Upper lobe of left lung (tissue), 6 donors: ENCODE measurements at places on chromosomes 3 and 15. TPM values are rescaled to one million over a fixed set of nuclear protein-coding genes. Genes with fewer than 3 reads are reported as not detected.

- H3K27ac ChIP-seq, result no peak overlapping the region
- H3K36me3 ChIP-seq, result no peaks in the 10 kb centered on the region
- H3K4me3 ChIP-seq, result no peak overlapping the region
- no peaks in the 10 kb centered on the region for H3K27me3 ChIP-seq
Observed at GRCh38 chr3:4633078-4634004, 140.2 kb downstream of the ITPR1 start.

GRCh38 chr15:98418122-98418521 lies 230.2 kb upstream of the IGF1R start:
- no peak overlapping the region for H3K27ac ChIP-seq
- peaks cover 10% of the 10 kb centered on the region for H3K4me1 ChIP-seq

- H3K4me1 ChIP-seq, result no peaks in the 10 kb centered on the region
- no peak overlapping the region for H3K4me3 ChIP-seq
- no peaks in the 10 kb centered on the region for H3K27me3 ChIP-seq
- DNase-seq, result no peak
- H3K36me3 ChIP-seq, result no peaks in the 10 kb centered on the region
Observed at GRCh38 chr15:67784090-67784781, 41.1 kb upstream of the SKOR1 start.

- no peaks in the 10 kb centered on the region for H3K4me1 ChIP-seq
- H3K27ac ChIP-seq, result no peak overlapping the region
- no peaks in the 10 kb centered on the region for H3K36me3 ChIP-seq
- no peak overlapping the region for H3K4me3 ChIP-seq
- no peaks in the 10 kb centered on the region for H3K27me3 ChIP-seq
Observed at GRCh38 chr3:59189526-59189925, 139.7 kb upstream of the CFAP20DC start.

- no peaks in the 10 kb centered on the region for H3K4me1 ChIP-seq
- H3K36me3 ChIP-seq, result peaks cover under 1% of the 10 kb centered on the region
- no peak overlapping the region for H3K4me3 ChIP-seq
- H3K27me3 ChIP-seq, result no peaks in the 10 kb centered on the region
- DNase-seq, result no peak
- no peak overlapping the region for H3K27ac ChIP-seq
Observed at GRCh38 chr3:48619541-48620524, 1.7 kb downstream of the TMEM89 start.

GRCh38 chr3:128804017-128804810 lies 75.2 kb upstream of the ACAD9 start:
- H3K27me3 ChIP-seq, result no peaks in the 10 kb centered on the region
- peak overlapping the region; percentile 73 for H3K27ac ChIP-seq
- H3K4me3 ChIP-seq, result peak overlapping the region; percentile 31
- no peak for DNase-seq
- H3K36me3 ChIP-seq, result peaks cover 31% of the 10 kb centered on the region

DNA sequence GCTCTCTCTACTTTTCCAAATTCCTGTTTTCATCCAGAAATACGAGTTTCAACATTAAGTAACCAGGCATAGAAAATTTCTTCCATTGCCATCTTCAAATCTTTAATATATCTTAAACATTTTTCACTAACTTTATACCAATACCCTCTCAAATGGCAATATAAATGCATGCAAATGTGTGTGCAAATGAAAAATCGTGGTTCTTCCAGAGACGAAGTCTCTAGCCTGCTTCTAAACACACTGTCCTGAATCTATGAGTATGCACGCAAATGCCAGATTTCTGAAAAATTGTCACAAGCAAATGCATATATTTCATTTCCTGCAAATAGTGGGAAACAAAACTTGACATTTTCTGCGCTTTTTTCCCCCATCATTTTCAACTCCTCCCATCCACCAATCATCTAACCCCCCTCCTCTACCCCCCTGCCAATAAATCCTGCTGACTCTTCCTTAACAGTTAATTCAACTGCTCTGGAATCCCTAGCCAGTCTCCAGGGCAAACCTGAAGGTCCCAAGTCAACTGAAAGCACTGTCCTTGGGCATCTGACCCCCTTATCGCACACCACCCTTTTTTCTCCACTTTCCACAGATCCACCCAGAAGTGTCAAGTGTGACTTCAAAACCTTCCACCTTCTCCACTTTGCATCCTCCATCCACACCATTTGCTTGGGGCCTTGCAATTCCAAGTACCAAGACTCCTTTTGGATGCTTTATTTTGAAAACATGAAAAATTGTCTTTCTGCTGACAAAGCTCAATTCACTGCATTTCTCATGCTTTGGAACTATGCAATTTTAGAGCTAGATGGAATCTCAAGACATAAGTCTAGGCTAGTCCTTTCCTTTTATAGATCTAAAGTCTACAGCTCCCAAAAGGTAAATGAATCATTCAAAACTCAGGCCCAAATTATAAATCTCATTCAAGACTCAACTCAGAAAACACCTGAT lies 144.7 kb downstream of the OSBPL10 start:
- H3K27me3 ChIP-seq, result no peaks in the 10 kb centered on the region
- H3K36me3 ChIP-seq, result no peaks in the 10 kb centered on the region
- no peak for DNase-seq
- no peak overlapping the region for H3K27ac ChIP-seq
- H3K4me3 ChIP-seq, result no peak overlapping the region
- H3K4me1 ChIP-seq, result no peaks in the 10 kb centered on the region

GRCh38 chr3:57164217-57164656 lies 916 bp downstream of the IL17RD start:
- peaks cover 23% of the 10 kb centered on the region for H3K4me1 ChIP-seq
- no peak for DNase-seq
- H3K27me3 ChIP-seq, result peaks cover 9% of the 10 kb centered on the region
- no peak overlapping the region for H3K27ac ChIP-seq
- no peaks in the 10 kb centered on the region for H3K36me3 ChIP-seq

GRCh38 chr3:141241616-141242376 lies 10.2 kb downstream of the PXYLP1 start:
- DNase-seq, result no peak
- no peaks in the 10 kb centered on the region for H3K4me1 ChIP-seq
- H3K4me3 ChIP-seq, result no peak overlapping the region
- no peaks in the 10 kb centered on the region for H3K27me3 ChIP-seq

GRCh38 chr3:14224895-14225294 lies 46.3 kb downstream of the LSM3 start:
- H3K27me3 ChIP-seq, result no peaks in the 10 kb centered on the region

DNA sequence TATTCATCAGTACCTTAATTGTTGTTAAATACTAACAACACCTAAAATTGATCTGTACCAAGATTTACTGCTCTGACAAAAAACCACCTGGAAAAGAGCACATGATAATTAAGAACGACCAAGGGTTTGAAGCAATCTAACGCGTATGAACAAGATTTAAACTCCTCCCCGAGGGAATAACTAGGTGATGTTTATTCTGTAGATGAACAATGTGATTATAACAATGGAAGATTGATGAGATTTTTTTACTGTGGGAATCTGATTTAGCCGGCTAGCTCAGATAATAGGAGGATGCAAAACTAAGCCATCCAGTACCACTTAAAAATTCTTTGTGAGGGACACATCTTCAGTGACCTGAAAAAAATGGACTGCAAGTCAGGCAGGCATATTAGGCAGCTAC lies 222.1 kb downstream of the FHIT start:
- no peak overlapping the region for H3K27ac ChIP-seq
- H3K27me3 ChIP-seq, result no peaks in the 10 kb centered on the region
- no peak overlapping the region for H3K4me3 ChIP-seq
- no peak for DNase-seq
- H3K36me3 ChIP-seq, result no peaks in the 10 kb centered on the region

DNA sequence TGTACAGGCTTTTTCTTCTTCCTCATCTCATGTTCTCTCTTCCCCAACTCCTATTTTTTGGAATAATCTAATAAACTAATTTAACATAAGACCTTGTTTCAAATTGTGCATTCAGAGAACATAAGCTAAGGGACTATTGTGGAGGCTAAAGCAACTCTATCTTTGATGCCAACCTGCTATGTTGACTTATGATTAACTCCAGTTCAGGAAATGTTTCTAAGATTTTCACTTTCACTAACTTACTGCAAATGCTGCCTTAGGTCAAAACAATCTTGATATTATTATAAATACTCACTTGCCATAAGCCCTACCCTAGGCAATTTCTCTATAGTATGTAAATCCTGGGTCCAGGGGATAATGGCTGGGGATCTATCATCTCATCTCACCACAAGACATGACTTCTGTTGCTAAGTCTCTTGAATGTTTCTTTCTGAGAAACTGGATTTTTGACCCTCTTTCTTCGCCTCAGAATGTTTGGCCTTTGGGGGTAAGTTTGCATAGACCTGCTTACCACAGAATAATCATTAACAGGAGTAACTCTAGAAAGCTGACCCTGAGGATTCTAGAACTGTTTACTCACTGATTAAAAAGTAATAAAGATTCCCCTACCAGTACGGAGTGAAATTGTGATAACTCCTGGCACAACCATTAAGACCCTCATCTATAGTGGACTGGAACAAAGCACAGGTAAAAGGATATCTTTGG lies 768.1 kb downstream of the GBE1 start:
- H3K27me3 ChIP-seq, result no peaks in the 10 kb centered on the region
- DNase-seq, result no peak
- H3K36me3 ChIP-seq, result no peaks in the 10 kb centered on the region
- H3K4me1 ChIP-seq, result no peaks in the 10 kb centered on the region
- H3K27ac ChIP-seq, result no peak overlapping the region
- H3K4me3 ChIP-seq, result no peak overlapping the region

- H3K27me3 ChIP-seq, result peaks cover 23% of the 10 kb centered on the region
- H3K4me3 ChIP-seq, result no peak overlapping the region
- H3K36me3 ChIP-seq, result no peaks in the 10 kb centered on the region
- no peak overlapping the region for H3K27ac ChIP-seq
Observed at GRCh38 chr3:172444821-172445220, 3.4 kb downstream of the GHSR start.

DNA sequence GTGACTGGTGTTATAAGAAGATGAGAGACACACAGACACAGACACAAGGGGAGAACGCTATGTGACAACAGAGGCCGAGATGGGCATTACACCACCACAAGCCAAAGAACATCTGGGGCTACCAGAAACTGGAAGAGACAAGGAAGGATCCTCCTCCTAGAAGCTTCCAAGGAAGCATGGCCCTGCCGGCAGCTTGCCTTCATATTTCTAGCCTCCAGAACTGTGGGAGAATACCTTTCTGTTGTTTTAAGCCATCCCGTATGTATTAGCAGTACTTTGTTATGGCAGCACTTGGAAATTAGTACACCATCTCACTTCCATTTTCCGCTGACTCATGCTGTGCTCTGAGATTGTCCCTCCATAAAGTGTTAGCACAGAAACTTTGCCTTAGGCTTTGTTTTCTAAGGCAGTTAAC lies 38.7 kb upstream of the CA12 start:
- H3K27ac ChIP-seq, result no peak overlapping the region
- DNase-seq, result no peak
- H3K27me3 ChIP-seq, result no peaks in the 10 kb centered on the region
- H3K4me3 ChIP-seq, result no peak overlapping the region
- H3K4me1 ChIP-seq, result no peaks in the 10 kb centered on the region

GRCh38 chr3:177742273-177742672 lies 545.0 kb upstream of the TBL1XR1 start:
- no peaks in the 10 kb centered on the region for H3K27me3 ChIP-seq
- DNase-seq, result no peak
- H3K27ac ChIP-seq, result no peak overlapping the region
- H3K4me3 ChIP-seq, result no peak overlapping the region

DNA sequence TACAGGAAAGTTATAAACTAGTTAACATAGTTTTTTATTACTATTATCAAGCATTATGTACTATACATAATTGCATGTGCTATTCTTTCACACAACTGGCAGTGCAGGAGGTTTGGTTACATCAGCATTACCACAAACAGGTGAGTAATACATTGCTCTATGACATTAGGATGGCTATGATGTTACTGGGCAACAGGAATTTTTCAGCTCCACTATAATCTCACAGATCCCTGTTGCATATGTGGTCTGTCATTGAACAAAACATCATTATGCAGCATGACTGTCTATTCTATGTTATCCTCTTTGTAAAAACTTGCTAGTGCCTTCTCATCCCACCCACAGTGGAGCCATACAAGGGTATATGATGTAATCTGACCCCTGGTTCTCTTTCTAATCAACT lies 36.5 kb upstream of the PDZRN3 start:
- H3K36me3 ChIP-seq, result no peaks in the 10 kb centered on the region
- DNase-seq, result no peak
- H3K27me3 ChIP-seq, result no peaks in the 10 kb centered on the region

- no peaks in the 10 kb centered on the region for H3K36me3 ChIP-seq
- H3K27me3 ChIP-seq, result no peaks in the 10 kb centered on the region
Observed at GRCh38 chr15:48242015-48242414, 35.9 kb downstream of the SLC12A1 start.

DNA sequence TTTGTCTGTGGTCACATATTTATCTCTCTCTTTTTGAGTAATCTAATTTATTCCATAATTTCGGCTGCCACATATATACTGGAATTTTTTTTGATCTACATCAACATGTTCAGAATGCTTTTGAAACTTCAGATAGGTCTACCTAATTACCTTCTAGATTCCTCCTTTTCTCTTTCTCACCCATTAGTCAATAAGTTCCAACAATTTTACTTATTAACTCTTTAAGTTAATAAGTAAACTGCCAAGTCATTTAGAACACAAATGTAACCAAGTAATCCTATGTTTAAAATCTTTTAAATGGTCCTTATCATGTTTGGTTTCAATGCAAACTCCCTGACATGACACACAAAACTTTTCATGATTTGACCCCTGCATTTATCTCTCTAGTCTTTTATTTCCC lies 410.5 kb downstream of the UNC13C start:
- no peaks in the 10 kb centered on the region for H3K27me3 ChIP-seq
- H3K4me3 ChIP-seq, result no peak overlapping the region
- no peaks in the 10 kb centered on the region for H3K36me3 ChIP-seq

GRCh38 chr3:2931265-2931664 lies 178.9 kb downstream of the IL5RA start:
- no peaks in the 10 kb centered on the region for H3K4me1 ChIP-seq
- no peaks in the 10 kb centered on the region for H3K27me3 ChIP-seq
- no peak overlapping the region for H3K27ac ChIP-seq
- DNase-seq, result no peak

- peaks cover 2% of the 10 kb centered on the region for H3K4me1 ChIP-seq
- no peak overlapping the region for H3K4me3 ChIP-seq
- H3K27ac ChIP-seq, result peak overlapping the region; percentile 17
- no peak for DNase-seq
- H3K36me3 ChIP-seq, result no peaks in the 10 kb centered on the region
Observed at GRCh38 chr15:89070197-89071124, 17.8 kb upstream of the ABHD2 start.

Gene POLQ
- total RNA-seq, result under 0.01 TPM

Gene ITGB5
- 106 TPM for total RNA-seq

Gene CADM2
- total RNA-seq, result 0.61 TPM

Gene LNP1
- 2.1 TPM for total RNA-seq

Gene FES
- total RNA-seq, result 33.4 TPM

Gene RTP1
- not detected for total RNA-seq

Gene HGD
- 1.8 TPM for total RNA-seq

Gene INSYN1
- total RNA-seq, result 6.2 TPM

Gene EIF4E3
- 40.2 TPM for total RNA-seq

Gene RRP9
- total RNA-seq, result 21.1 TPM

Gene CELSR3
- total RNA-seq, result 10.5 TPM

Gene C3orf49
- total RNA-seq, result not detected

Gene PPP1R14D
- total RNA-seq, result not detected
